ENCODE measurements at places on chromosomes 1 and 21. TPM values are rescaled to one million over a fixed set of nuclear protein-coding genes. Genes with fewer than 3 reads are reported as not detected.

- no peaks in the 10 kb centered on the region for H3K27me3 ChIP-seq
- H3K4me1 ChIP-seq, result no peaks in the 10 kb centered on the region
- no peaks in the 10 kb centered on the region for H3K36me3 ChIP-seq
These were observed 4.8 kb upstream of the ASB17 start for GRCh38 chr1:75937034-75937433.

DNA sequence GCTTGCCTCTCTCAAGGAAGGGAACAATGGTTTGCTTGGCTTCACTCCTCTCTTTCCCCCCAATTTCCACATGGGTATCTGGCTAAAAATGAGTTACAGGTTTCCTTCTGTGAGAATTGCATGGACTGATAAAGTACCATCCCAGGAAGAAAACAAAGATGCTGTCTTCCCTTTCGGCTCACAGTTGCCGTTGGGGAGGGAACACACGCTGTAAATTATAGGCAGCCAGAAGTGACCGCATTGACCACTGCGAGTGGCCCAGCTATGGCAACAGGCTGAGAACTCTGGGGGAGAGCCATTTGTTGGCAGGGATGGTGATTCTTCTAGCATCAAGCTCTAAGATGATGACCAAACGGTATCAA, 2.9 kb downstream of the RUNX1 start:
- H3K4me1 ChIP-seq, result peaks cover 63% of the 10 kb centered on the region
- H3K4me3 ChIP-seq, result peak overlapping the region; percentile 76
- peak overlapping the region; percentile 77 for H3K27ac ChIP-seq
- H3K27me3 ChIP-seq, result no peaks in the 10 kb centered on the region
- no peaks in the 10 kb centered on the region for H3K36me3 ChIP-seq
- DNase-seq, result no peak

DNA sequence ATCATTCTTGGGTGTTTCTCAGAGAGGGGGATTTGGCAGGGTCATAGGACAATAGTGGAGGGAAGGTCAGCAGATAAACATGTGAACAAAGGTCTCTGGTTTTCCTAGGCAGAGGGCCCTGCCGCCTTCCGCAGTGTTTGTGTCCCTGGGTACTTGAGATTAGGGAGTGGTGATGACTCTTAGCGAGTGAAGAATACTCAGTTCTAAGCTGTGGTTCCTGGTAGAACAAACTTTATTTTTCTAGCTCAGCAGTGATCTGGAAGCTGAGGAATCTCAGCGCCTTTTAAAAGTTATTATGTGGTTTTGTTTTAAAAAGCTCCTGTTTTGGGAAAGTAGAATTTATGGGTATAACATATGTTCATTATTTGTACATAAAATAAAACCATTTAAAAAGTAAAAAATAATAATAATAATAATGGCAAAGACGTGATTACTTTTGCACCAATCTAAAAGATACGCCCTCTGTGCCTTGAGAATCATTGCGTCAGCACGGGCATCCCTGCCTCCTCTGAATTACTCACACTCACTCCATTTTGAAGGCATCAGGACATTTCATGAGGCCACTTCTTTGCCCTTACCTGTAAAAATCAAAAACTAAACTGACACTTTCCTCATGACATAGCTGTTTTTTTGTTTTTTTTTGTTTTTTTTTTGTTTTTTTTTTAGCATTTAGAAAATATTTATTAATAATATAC, 29.7 kb upstream of the TNFRSF1B start:
- no peak overlapping the region for H3K4me3 ChIP-seq
- peaks cover 23% of the 10 kb centered on the region for H3K4me1 ChIP-seq
- H3K27ac ChIP-seq, result no peak overlapping the region
- DNase-seq, result no peak

GRCh38 chr1:94120570-94120901, 412 bp downstream of the ABCA4 start:
- no peaks in the 10 kb centered on the region for H3K4me1 ChIP-seq
- H3K4me3 ChIP-seq, result no peak overlapping the region
- H3K27me3 ChIP-seq, result no peaks in the 10 kb centered on the region
- H3K36me3 ChIP-seq, result no peaks in the 10 kb centered on the region
- no peak overlapping the region for H3K27ac ChIP-seq

The SLC1A7 gene
- total RNA-seq, result not detected

The LEMD1 gene
- total RNA-seq, result 1.1 TPM

DNA sequence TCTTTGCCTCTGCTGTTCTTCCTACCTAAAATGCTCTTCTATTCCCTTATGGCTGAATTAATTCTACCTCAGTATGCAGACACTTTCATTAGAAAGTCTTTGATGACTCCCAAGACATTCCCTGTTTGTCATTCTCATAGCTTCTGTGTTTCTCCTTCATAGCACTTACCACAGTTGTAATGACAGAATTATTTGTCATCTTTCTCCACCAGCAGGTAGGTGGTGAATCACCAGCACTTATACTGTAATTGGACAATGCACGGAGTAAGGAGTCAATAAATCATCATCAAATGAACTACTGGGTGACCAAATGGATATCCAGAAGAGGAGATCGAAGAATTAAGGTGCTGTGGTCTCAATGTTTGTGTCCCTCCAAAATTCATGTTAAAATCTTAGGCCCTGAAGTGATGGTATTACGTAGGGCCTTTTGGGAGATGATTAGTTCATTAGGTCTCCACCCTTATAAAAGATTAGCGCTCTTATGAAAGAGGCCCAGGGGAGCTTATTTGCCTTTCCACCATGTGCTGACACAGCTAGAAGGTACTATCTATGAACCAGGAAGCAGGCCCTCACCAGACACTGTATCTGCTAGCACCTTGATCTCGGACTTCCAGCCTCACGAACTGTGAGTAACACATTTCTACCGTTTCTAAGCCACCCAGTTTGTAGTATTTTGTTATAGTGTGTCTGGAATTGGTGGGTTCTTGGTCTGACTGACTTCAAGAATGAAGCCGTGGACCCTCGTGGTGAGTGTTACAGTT, 2.4 kb upstream of the CCT8 start:
- H3K36me3 ChIP-seq, result peaks cover 5% of the 10 kb centered on the region
- DNase-seq, result no peak
- no peak overlapping the region for H3K27ac ChIP-seq
- H3K4me1 ChIP-seq, result peaks cover 47% of the 10 kb centered on the region

The KCNJ9 gene
- not detected for total RNA-seq

GRCh38 chr1:106061586-106062495, 994.6 kb upstream of the PRMT6 start:
- no peaks in the 10 kb centered on the region for H3K27me3 ChIP-seq
- H3K4me1 ChIP-seq, result no peaks in the 10 kb centered on the region
- H3K36me3 ChIP-seq, result no peaks in the 10 kb centered on the region
- no peak overlapping the region for H3K27ac ChIP-seq
- no peak overlapping the region for H3K4me3 ChIP-seq
- DNase-seq, result no peak

GRCh38 chr1:66434096-66434495, 99.9 kb upstream of the SGIP1 start:
- no peaks in the 10 kb centered on the region for H3K36me3 ChIP-seq
- no peak for DNase-seq
- H3K27me3 ChIP-seq, result no peaks in the 10 kb centered on the region
- no peak overlapping the region for H3K27ac ChIP-seq
- H3K4me3 ChIP-seq, result no peak overlapping the region

The CA6 gene
- 2.1 TPM for total RNA-seq

The SERPINC1 gene
- not detected for total RNA-seq
